Pons (tissue), 1 donor: ENCODE measurements at places on chromosomes 6 and 20.

DNA sequence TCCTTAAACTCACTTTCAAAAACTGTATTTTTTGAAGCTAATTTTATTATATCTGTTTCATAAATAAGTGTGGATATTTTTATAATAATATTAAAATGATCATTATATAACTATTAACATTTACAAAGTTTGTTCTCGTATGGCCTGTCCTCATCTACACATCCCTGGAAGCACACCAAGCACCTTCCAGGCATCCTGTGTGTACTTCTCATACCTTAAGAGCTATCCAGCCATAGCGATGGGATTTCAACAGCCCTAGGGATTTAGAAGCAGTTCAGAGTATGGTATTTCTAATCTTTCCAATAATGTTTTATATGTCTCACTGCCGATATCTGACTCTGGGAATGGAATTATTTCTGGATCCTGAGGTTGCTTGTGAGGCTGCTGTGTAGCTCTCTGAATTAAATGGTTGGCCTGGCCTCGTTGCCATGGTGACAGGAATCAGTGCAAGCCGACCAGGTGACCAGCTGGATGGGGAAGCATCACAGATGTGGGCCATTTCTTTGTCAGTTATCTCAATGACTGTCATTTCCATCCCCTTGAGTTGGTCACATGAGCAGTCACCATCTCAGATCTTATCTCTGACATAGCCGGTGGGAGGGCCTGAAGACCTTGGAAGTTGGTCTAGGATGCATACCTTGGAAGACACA is 265.2 kb upstream of the RIN2 start:
- DNase-seq, result no peak

- DNase-seq, result no peak
Measured at GRCh38 chr20:48919882-48920526, 1.5 kb upstream of the ARFGEF2 start.

DNA sequence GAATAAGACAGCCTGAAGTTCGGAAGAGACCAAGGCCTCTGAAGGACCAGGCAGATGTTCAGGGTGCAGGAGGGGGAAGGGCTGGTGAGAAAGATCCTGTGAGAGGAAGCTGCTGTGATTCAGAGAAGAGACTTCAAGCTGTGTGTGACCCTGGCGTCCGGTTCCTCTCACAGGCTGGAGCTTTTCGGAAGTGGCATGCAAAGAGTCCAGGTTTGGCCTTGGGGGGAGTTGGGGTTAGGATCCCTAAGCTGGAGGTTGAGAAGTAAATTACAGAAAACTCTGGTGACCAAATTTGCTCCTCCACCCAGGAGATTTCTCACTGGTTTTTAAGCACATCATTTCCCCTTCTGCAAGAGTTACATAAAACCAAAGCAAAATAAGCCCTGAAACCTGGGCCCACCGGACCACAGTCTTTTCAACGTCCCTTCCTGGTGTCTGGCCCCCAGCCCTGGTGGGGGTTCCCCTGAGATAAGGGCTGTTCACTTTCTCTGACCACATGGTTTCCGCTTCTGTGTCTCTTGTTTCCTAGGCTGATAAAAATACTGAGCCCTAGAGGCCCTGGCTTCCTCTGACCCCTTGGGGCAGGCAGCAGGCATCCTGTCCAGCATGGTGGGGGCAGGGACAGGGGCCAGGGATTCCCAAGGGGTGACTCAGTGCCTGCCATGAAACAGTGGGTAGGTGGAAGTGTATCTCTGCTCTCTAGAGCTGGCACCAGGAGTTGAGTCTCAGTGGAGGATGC is 12.0 kb upstream of the LTA start:
- DNase-seq, result peak; percentile 79

- DNase-seq, result no peak
Measured at GRCh38 chr20:5703681-5704101, 46.5 kb upstream of the SHLD1 start.

GRCh38 chr20:3919352-3919751 is 30.2 kb downstream of the PANK2 start:
- DNase-seq, result no peak

DNA sequence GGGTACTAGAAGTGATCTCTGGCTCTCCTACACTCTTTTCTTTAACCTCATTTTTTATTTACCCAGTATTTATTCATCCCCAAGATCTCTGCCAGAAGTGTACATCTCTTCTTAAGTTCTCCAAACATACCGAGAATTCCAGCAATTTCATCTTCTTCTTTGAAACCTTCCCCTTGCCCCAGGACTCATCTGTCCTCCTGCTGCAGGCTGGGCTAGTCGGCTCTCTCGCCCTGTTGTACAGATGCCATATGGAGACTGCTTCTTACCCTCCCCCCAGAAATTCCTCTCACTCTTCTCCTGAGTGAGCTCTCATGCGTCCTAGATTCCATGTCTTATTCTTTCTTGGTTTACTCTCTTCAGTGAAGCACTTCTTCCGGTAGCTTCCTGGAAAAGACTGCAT is 21.9 kb upstream of the PNRC1 start:
- DNase-seq, result no peak

DNA sequence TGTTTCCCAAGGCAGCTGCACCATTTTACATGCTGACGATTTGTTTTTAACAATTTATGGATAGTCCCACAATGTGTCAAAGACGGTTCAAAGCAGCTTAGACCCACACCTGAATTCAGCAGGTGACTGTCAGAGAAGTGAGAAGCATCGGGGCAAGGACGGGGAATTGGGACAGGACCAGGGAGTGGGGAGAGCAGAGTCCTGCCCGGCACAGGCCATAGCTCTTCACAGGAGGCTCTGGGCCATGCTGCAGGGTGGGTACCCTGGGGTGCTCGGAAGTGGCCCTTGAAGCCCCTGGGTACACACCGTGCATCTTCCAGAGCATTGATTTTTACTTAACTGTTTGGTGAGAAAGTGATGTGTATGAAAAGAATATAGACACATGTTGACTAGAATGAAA is 33.2 kb upstream of the PHACTR3 start:
- DNase-seq, result no peak

GRCh38 chr20:34022839-34023234 is 29.1 kb downstream of the RALY start:
- DNase-seq, result no peak

DNA sequence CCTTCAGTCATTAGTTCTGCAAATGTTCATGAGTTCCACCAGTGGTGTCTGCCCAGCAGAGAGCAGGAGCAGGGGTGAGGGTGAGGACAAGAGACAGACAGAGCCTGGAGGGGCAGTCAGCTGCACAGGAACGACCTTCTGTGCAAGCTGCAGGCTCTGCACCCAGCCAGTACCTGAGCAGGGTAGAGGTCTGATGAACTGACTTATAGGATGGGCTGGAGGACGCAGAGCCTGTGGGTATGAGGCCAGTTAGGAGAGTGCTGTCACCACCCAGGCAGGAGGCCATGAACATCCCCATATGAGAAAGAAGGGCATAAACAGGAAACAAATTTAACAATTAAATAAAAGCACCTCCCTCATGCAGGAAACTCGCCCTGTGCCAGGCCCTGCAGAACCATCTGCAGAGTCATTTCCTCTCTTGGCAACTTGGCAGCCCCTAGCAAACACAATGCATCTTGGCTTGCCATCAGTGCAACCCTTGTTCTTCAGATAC is 17.9 kb downstream of the C6orf15 start:
- peak; percentile 55 for DNase-seq

DNA sequence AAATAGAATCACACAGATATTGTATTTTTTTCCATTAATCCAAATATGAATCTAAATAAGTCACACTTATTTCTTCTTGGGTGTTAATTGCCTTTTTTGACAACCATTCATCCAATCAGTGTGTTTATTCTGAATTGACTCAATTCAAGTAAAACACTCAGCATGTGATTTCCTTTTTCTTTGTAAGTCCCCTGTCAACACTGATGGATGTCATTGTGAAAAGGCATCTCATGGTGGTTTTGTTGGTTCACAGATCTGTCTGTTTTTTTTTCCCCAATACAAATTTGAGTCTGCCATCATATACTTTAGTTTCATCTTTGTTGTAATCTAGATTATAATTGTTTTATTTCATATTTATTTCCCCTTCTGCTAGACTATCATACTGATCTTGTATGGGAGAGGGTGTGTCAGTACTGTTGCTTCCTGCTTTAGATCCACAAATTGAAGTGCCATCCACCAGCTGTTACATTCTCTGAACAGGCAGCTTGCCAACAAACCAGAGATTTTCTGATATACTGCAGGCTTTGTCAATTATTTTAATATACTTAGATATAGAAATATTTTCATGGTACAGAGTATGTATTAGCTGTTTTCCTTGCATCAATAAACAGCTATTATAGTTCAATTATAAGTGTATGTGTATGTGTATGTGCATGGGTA is 64.2 kb upstream of the FLRT3 start:
- DNase-seq, result no peak

DNA sequence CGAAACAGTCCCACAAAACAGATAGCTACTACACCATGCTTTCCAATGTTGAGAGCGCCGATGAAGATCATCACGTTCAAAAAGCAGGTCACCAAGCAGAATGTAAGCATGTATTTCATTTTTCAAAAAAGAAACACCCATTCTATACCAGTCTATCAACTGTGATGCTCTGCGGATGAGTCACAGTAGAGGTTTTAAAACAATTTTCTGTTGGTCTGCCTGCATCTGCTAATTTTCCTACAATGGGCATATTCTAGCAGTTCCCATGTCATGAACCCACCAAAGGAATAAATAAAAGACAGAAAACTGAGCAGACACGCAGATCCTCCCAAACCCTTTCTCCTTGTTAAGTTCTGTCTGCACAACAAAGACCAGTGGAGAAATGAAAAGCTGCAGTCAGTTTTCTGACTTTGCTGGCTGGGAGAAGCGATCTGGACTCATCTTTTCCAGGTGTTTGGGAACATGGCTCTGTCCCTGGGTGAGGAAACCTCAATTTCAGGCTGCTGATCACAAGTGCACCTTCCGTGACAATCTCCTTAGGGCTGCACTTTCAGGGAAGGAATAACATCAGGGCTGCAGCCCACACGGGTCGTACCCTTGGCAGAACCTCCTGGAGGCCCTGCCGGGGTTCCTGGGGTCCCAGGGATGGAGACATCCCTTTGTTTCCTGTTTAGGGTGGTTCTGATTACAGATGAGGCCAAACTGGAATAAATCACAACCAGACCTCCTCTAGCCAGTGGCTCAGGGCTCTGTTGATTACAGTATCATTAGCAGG is 200.1 kb downstream of the BMP7 start:
- no peak for DNase-seq

GRCh38 chr6:53924277-53924676 is 129.5 kb downstream of the LRRC1 start:
- DNase-seq, result no peak

GRCh38 chr6:170042596-170043118 is 248.2 kb downstream of the DLL1 start:
- DNase-seq, result no peak

GRCh38 chr6:2658788-2659187 is 91.9 kb downstream of the MYLK4 start:
- no peak for DNase-seq

GRCh38 chr6:101537753-101538316 is 144.3 kb downstream of the GRIK2 start:
- DNase-seq, result no peak

- DNase-seq, result no peak
Measured at GRCh38 chr6:23732521-23732920, 393.5 kb upstream of the NRSN1 start.

DNA sequence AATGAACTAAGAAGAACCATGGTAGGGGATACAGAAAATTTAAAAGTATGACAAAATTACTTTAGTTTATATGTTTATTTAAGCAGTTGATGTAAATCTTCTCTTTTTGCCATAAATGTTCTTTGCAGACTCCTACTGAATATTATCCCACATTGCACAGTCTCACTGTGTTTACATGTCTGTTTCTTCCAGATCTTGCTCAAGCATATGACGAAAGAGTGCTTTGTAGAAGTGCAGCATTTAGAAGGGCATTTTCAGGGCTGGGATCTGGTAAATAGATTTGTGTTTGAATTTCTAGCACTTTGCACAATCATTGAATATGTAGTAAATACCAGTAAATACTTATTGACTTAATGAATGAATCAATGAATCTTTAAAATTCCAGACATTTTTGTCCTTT is 152.0 kb upstream of the EPHA7 start:
- DNase-seq, result no peak

- DNase-seq, result no peak
Measured at GRCh38 chr20:52217689-52218395, 26.3 kb upstream of the ZFP64 start.

GRCh38 chr6:105269390-105269789 is 89.6 kb upstream of the POPDC3 start:
- no peak for DNase-seq

DNA sequence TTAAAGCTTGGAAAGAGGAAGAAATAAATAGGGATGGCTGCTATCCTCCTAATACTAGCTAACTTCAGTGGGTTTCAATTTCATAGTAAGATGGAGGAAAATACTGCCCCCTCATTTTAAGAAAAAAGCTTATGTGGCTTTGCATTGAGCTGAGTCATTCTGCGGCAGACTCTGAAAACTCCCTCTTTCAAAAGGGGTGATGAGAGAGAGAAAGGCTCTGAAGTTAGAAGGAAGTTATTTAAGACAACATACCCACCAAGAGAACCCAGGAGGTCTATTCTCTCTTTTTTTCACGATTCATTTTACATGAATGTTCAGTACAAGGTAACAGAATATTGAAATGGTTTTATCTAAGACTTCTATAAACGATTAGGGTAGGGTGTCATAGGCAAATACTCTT is 4.5 kb downstream of the PRDM13 start:
- no peak for DNase-seq

GRCh38 chr20:17641520-17641964 is 40.5 kb downstream of the RRBP1 start:
- DNase-seq, result no peak

- DNase-seq, result no peak
Measured at GRCh38 chr20:41017448-41018042, 11.1 kb upstream of the TOP1 start.

DNA sequence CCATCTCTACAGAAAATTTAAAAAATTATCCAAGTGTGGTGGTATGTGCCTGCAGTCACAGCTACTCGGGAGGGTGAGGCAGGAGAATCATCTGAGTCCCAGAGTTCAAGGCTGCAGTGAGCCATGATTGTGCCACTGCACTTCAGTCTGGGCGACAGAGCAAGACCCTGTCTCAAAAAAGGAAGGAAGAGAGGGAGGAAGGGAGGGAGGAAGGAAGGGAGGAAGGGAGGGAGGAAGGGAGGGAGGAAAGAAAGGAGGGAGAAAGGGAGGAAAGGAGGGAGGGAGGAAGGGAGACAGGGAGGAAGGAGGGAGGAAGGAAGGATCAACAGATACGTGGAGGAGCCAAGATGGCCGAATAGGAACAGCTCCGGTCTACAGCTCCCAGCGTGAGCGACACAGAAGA is 90.1 kb downstream of the ZNF217 start:
- no peak for DNase-seq
